LHCN-M2 (cell line): ENCODE measurements at places on chromosomes 2 and 18.

- DNase-seq: no peak
Observed at GRCh38 chr2:1648241-1649102, 95.8 kb downstream of the PXDN start.

- no peak for DNase-seq
Observed at GRCh38 chr2:47664817-47665216, 118.1 kb upstream of the MSH6 start.

- DNase-seq: no peak
Observed at GRCh38 chr2:238774980-238775509, 72.8 kb upstream of the TWIST2 start.

DNA sequence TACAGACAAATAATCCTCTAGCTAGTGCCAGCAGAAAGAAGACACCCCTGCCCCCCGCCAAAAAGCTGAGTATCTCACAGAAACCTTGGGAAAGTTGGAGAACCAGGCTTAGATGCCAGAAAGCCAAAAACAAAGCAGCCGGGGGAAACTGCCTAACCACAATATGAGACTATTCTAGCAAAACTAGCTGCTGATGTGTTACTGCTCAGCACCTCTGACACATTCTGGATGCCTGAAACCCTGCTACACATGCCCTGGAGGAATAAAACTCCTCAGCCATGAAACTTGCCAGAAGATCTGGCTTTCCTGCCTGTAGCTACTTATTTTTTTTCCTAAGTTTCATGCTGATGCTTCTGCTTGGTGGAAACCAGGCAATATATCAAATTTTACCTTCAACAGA lies 122.7 kb upstream of the GCFC2 start:
- no peak for DNase-seq

DNA sequence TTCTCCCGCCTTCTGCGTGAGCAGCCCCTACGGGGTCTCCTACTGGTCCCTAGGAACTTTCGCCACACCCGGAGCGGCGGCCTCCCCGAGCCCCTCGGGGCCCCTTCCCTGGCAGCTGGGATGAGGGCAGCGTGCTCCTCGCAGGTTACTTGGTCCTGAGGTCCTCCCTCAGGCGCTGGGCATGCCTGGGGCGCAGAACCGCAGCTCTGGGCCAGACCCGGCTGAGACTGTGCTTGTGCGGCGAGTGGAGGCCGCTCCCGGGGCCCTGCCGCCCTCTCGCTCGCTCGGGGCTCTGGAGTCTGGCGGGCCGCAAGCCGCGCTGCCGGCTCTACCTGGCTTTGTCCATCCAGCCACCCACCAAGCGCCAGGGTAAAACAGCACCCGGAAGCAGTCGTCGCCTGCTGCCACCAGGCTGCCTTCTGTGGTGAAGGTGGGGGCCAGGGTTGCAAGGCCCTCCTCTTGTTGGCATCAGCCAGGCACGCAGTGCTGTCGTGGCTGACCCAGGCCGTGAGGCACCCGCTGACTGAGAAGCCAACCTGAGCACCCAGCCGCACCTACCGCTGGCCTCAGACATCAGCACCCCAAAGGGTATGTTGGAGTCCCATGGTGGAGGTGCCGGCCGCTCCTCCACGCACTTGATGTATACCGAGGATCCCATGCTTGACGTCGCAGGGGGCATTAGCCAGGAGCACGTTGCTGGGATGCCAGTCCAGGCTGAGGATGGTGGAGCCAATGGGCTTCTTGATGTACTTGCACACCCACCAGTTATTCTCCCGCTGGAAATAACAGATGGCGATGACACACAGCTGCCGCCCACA lies 46.1 kb upstream of the PTH2R start:
- DNase-seq: no peak

DNA sequence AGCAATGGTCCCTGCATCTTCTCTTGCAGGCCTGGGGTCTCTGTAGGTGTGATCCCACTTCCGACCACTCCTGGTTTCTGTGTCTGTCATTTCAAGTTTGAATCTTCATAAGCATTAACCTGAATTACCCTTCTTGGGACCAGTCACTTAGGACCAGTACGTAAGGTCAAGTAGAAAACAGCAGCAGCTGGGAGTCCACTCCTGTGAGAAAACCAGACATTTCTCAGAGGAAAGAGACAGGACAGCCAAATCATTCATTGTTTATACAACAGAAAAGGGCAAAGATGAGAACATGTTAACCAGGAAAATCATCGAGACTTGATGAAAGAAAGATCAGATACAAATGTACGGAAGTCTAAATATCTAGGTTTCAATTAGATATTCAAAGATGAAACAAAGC lies 163.0 kb downstream of the MREG start:
- peak; percentile 65 for DNase-seq

DNA sequence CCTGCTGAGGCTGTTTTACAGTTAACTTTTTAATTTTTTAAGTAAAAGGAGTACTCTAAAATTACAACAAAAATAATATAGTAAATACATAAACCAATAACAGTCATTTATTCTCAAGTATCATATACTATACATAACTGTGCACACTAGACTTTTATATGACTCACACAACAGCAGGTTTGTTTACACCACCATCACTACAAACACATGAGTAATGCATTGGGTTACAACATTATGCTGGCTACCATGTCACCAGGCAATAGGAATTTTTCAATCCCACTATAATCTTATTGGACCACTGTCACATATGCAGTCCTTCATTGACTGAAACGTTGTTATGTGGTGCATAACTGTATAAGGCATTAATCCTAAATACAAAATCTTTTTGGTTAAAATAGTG lies 42.5 kb downstream of the RASGRP3 start:
- peak; percentile 75 for DNase-seq
